ENCODE measurements at places on chromosomes 6 and 20.

DNA sequence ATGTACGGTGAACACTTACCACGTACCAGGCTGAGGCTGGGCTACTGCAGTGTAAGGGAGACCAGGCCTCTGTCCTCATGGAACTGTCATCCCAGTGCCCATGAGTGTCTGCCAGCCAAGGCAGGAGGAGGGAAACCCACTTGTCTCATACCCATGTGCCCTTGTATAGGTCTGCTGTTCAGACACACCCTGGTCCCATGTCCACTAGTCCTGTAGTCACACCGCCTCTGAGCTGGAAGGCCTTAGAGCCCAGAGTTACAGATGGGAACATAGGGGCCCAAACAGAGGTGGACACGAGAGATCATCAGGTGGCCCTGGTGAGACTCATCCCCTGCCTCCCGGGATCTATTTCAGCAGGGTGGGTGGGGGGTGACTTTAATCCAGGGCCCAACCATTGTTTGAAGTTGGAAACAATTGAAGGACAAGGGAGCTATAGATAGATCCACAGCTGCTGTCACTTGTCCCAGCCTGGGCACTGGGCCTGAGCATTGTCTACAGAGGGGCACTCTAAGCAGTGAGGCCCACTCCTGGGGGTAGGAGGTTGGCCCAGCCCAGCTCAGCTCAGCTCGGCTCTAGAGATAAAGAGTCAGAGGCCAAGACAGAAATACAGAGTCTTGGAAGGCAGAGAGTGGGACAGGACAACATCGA is 14.6 kb downstream of the MYH7B start:
- DNase-seq = no peak

DNA sequence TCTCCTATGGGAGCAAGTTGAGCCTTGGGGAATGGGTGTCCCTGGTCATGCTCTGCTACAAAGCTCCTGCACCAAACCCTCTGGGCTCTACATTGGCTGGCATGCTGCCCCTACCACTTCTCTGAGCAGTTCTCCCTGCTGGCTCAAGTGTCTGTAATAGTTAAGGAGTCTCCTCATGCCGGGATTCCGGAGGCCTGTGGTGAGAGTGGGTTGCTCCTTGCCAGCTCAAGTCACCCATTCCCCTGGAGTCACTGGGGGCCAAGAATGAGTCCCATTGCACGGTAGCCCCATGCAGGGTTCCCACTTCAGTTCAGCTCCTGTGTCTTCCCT is 173.9 kb downstream of the PRDM13 start:
- DNase-seq = no peak

- no peak for DNase-seq
Measured at GRCh38 chr6:136508725-136509392, 41.4 kb downstream of the MAP7 start.

DNA sequence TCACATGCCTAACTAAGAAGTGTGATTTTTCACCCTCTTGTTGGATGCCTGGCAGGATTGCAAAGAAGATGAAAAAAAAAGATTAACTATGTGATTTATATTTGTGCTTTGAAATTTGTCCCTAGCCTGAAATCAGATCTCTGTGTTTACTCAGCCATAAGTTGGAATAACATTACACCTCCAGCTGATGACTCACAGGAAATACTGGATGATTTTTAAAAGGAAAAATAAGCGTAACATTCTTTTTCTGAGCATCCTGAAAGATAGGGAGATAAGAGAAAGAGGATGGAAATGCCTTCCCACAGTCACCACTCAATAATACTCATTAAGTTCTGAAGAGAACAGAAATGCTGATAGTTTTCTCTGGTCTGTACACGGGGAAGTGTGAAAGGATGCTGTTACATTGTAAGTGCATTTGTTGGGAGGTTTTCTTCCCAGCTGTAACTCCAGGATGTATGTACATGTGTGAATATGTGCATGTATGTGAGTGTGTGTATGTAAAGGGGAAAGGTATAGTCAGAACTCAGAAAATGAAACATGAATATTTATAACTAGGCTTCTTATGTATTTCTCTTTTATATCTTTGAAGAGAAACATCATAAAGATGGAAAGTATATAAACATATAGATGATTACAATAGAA is 37.4 kb upstream of the RIPPLY2 start:
- no peak for DNase-seq

- DNase-seq = no peak
Measured at GRCh38 chr6:125377621-125378020, 75.9 kb upstream of the HDDC2 start.

GRCh38 chr6:159832946-159833345 is 32.9 kb downstream of the PNLDC1 start:
- no peak for DNase-seq

- peak; percentile 62 for DNase-seq
Measured at GRCh38 chr6:26251354-26252076, 113.5 kb upstream of the BTN3A2 start.

DNA sequence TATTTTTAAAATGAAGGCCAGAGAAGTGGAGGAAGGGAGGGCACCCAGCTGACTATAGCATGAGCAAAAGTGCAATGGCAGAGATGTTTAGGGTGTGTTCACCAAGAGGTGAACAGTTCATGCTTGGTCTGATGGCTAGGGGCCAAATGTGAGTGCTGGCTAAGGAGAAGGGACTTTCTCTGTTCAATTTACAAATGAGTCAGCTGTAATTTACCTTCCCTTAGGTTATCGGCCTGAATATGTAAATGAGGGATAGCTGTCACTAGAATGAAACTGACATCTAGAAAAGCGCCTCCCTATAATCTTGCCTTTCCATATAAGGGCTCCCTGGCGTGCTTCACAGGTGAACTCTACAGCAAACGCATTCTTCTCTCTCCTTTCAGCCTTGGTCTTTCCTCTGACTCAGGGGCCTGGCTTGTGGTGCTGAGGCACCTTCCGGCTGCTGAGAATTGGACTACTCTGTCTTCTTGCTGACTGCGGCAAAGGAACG is 114.7 kb upstream of the BACH2 start:
- no peak for DNase-seq

DNA sequence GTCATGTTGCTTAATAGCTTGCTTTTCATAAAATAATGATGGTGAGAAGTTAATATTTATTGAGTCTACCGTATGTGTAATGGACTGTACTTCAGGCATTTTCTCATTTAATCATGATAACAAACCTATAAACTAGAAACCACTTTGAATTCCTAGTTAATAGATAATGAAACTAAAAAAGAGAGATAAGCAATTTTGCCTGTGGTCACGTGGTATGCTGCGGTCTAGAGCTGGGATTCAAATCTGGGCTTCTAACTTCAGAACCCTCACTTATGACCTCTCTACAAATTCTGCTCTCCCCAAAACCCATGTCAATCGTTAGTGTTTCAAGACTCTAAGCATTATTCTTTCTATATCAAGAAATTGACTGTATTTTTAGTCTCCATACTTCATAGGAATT is 700.7 kb downstream of the PRKN start:
- no peak for DNase-seq

GRCh38 chr6:62775427-62776022 is 435.7 kb upstream of the FKBP1C start:
- no peak for DNase-seq

GRCh38 chr20:20956513-20956931 is 149.6 kb downstream of the LINC00237 start:
- DNase-seq = no peak

DNA sequence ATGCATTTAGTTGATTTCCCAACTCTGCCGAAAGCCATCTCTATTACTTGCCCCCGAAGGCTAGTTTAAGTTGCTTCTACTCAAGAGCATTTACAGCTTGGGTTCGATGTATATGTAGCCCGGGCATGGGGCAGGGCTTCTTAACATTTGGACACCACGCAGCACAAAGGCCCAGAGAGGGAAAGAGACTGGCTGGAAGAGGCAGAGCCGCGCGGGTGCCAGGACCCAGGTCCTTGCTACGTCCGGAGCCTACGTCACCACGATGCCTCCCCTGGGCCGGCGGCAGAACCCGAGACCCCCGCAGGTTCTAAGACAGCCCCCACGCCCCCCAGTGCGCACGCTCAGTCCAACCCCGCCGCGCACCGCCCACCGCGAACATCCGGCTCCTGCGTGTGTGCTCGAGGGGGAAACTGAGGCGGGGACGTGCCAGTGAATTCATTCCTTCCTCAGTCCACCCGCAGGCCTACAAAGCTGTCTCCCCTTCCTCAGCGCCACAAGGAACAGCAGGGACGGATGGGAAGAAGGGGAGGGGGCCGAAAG is 367 bp upstream of the PCIF1 start:
- DNase-seq = peak; percentile 57

GRCh38 chr6:44779130-44779826 is 391.8 kb downstream of the CDC5L start:
- DNase-seq = no peak

- DNase-seq = no peak
Measured at GRCh38 chr20:11845340-11845739, 72.4 kb upstream of the BTBD3 start.

GRCh38 chr6:45966797-45967196 is 48.9 kb downstream of the CLIC5 start:
- DNase-seq = no peak

DNA sequence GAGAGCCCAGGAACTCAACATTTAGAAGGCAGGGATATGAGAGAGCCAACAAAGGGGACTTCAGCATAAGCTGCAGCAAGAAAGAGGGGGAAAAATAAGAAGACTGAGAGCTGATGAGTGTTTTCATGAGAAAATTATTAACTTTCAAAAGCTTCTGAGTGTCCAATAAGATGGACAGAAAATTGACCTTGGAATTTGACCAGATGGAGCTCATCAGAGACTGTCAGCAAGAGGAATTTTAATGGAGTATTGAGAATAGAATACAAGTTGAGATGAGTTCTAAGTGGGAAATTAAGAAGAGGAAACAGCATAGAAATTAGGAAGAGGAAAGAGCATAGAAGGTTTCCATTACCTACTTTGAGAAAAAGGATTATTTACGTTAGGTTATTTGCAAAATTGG is 428.2 kb downstream of the LMBRD1 start:
- no peak for DNase-seq

DNA sequence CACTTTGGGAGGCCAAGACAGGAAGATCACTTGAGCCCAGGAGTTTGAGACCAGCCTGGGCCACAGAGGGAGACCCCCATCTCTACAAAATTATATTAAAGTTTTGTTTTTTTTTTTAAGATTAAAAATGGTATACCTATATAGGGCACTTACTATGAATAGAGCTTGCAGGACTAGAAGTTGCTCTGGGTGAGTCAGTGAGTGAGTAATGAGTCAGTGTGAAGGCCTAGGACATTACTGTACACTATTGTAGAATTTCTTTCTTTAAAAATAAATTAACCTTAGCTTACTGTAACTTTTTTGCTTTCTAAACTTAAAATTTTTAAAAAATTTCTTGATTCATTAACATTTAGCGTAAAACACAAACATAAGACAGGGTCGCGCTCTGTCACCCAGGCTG is 29.7 kb downstream of the STK35 start:
- DNase-seq = no peak

DNA sequence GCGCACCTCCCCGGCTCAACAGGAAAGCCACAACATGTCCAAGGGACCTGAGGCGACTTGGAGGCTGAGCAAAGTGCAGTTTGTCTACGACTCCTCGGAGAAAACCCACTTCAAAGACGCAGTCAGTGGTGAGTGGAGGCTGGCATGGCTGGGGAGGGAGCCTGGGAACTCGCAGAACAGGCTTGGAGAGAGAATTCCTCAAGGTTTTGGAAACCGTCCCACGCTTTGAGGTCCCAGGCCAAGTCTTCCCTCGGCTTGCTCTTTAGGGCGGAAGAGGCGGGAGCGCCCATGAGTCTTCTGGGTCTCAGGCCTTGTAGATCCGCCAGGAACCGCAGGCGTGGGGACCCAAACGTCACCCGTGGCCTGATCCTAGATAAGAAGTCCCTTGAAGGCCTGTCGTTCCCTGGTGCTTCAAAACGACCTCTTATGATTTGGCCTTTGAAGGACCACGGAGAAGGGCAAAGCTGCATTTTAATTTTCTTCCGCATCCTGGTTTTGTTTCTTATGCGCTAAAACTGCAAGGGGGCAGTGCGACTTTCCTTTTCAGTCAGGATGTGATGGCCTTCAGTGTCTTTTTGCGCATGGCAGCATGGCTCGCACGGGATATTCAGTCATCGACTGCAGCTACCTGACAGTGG is 2.0 kb downstream of the LAMP5 start:
- DNase-seq = no peak

GRCh38 chr6:33028220-33028849 is 18.9 kb upstream of the HLA-DOA start:
- DNase-seq = no peak

DNA sequence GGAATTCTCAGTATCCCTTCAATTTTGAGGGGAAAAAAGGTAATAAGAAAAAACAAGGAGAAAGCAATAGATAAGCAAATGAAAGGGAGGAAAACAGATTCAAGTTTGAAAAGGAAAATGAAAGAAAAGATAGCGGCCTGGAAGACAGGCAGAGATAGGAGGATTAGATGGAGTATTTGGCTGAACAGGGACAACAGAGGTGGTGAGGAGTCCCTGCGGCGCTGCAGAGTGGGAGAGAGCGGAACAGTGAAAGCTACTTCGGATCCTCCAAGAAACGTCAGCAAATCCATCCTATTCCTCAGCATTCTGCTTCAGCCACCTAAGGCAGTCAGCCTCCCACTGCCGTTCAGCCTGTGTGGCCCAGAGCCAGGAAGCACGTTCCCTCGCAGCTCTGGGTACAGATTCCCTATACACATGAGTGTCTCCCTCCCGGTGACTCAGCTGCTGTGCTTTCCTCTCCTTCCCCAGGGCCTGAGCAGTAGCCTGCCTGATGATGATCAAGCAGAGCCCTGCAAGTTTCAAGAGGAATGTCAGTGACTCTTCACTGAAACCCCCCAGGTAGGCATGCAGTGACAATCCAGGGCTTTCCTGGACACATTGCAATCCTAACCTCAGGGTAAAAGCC is 43.4 kb upstream of the CDYL start:
- peak; percentile 17 for DNase-seq

- DNase-seq = no peak
Measured at GRCh38 chr6:57182017-57182432, 9.9 kb downstream of the BAG2 start.

GRCh38 chr6:24766680-24767462 is 7.9 kb upstream of the GMNN start:
- no peak for DNase-seq

- no peak for DNase-seq
Measured at GRCh38 chr6:88619951-88620350, 343.5 kb downstream of the RNGTT start.

DNA sequence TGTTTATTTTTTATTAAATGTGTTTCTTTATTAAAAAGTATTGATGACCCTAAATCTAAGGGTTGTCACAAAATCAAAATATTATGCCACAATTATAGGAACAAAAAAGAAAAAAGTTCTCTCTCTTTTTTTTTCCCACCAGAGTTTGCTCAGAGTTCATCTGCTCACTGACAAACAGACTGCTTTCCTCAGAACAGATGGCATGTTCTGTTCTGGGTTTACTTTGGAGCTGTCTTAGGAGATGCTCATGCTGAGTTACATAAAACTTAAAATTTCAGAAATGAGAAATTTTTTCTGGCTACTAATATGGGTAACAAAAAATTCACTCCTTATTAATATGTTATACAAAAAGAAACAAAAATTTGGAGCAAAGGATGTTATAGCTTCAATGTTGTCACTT is 30.3 kb downstream of the STK38 start:
- no peak for DNase-seq
